Activated naive CD4-positive, alpha-beta T cell treated with anti-CD3 and anti-CD28 coated beads for 36 hours (primary cell): ENCODE measurements at places on chromosomes 4 and X. TPM values are rescaled to one million over a fixed set of nuclear protein-coding genes. Genes with fewer than 3 reads are reported as not detected.

DNA sequence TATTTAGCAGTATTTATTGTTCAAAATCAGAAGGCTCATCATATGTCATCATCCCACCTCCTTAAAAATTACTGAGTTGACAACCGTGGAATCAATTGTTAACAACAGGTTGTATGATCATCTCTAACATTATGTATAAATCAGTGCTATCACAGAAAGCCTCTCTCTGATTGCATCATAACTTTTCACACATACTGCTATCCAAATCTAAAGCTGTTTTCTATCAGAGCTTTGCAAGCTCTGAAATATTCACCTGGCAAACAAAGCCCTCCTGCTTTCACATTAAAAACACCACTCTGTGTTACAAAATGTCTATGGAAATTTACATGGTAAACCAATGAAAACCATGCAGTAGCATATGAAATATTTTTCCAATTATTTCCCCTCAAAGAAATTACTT is 310.0 kb downstream of the PDGFC start:
- DNase-seq: no peak

GRCh38 chrX:111503485-111503993 is 7.9 kb upstream of the SERTM2 start:
- DNase-seq: no peak

Gene CDX4
- total RNA-seq: not detected

Gene ADH1C
- total RNA-seq: not detected

Gene CT45A10
- total RNA-seq: not detected
